ENCODE measurements at places on chromosomes 6 and 20.
A peak's percentile ranks its signal among the peaks of the same experiment; 100 is the strongest.

DNA sequence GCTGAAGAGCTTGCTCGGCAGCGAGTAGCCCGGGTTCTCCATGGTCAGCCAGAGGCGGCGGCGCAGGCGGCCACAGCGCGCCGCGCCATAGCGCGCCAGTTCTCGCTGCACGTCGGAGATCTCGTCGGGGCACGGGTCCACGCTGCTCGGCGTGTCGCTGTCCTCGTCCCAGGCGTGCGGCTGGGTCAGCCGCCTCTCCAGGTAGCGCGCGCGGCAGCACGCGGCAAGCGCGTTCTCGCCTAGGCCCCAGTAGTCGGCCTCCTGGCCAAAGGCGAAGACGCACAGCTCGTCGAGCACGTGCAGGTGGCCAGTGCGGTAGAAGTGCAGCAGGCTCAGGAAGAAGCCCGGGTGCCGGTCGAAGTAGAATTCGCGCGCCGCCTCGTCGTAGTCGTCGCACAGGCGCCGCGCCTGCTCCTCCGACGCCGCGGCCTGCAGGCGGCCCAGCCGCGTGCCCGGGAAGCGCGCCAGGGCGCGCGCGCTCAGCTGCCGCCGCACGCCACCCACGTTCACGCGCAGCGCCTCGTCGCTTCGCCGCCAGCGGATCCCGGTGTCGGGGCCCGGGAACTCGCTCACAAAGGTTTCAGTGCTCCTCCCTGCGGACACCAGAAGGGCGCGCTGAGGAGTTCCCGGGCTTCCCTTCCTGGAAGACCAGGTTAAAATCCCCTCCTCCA lies 2.7 kb downstream of the KCNS1 start:
- no peak for DNase-seq

DNA sequence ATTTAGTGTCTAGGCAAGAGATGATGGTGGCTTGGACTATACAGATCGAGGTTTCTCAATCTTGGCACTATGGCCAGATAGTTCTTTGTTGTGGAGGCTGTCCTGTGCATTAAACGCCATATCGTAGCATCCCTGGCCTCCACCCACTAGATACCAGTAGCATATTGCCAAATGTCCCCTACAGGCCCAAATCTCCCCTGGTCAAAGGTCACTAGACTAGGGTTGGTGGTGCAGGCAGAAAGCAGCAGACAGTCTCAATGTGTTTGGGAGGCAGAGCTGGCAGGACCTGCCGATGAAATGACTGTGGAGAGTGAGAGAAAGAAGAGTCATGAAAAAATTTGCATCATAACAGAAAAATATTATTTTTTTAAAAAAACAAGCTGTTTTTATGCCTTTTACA lies 63.0 kb downstream of the TRAM2 start:
- DNase-seq, result no peak

- no peak for DNase-seq
Observed at GRCh38 chr6:35668744-35669450, 19.8 kb downstream of the FKBP5 start.

- DNase-seq, result no peak
Observed at GRCh38 chr20:46702447-46703203, 6.8 kb upstream of the SLC2A10 start.

DNA sequence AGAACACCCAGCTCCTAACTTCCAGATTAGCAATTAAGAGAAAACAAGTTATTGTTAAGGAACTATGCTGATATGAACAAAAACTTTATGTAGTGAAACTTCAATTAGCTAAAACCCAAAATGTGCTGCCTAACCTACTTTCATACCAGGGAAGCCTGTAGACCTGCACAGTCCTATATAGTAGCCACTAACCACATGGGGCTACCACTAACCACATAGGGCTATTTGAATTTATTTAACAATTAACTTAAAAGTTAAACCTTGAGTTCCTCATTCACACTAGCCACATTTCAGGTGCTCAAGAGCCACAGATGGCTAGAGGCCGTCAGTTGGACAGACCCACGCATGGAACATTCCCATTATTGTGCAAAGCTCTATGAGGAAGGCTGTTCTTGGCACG lies 72.4 kb upstream of the LAMP5 start:
- DNase-seq, result no peak

GRCh38 chr6:119310486-119311036 lies 39.0 kb downstream of the MAN1A1 start:
- peak; percentile 40 for DNase-seq

DNA sequence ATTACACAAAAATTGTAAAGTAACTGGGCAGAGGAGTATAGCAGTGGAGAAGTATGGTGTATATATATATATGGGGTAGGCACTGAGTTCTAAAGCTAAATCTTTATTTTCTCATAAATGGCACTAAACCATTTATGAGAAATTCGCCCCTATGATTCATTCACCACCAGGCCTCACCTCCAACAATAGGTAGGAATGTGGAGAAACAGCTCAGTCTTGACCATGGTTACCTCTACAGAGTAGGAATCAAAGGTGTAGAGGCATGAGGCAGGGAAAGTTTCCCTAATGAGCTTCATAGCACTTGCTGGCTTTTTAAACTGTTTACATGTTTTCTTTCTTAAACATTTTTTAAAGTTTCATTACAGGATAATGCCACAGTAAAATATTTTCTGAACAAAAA lies 36.9 kb upstream of the SUMO4 start:
- DNase-seq, result no peak

- DNase-seq, result no peak
Observed at GRCh38 chr20:29300579-29301551, 1956.6 kb upstream of the DEFB115 start.

GRCh38 chr20:400454-401275 lies 7.4 kb upstream of the RBCK1 start:
- DNase-seq, result peak; percentile 29

- DNase-seq, result no peak
Observed at GRCh38 chr6:109701221-109701620, 10.1 kb downstream of the FIG4 start.

DNA sequence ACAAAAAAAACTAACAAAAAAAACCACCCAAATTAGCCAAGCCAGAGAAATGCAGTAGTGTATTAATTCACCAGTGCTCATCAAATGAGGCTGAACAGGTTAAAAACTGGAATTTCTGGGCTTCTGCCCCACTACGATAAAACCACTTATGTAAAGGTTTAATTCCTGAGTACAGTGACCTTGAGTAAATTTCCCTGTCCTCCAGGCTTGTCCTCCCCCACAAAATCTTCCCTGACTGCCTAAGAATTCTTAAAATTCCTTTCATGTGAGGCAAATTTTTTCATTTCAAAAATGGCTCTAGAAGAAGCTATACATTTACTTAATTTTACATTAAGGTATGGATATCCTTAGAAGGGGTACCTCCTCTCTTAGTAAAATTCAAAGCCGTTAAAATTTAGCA lies 80.1 kb upstream of the ID4 start:
- DNase-seq, result no peak

DNA sequence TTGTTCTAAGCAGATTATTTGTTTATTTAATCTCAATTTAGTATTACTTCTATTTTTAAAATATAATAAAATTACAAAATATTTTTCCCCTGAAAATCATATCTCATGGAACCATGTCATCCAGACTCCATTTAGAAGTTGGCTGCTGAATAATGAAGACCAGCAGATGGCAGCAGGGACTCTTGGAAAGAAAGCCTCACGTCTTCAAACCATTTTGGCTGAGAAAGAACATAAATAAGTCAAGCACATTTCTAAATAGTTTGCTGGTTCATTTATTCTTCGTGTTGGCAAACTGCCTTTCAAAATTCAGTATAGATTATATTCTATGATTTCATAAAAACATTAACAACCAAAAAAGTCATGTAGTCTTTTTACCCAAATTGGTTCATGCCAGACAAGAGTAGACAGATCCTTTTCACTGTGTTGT lies 71.7 kb downstream of the RCAN2 start:
- DNase-seq, result peak; percentile 88

- no peak for DNase-seq
Observed at GRCh38 chr6:2806644-2807043, 35.0 kb downstream of the SERPINB1 start.

GRCh38 chr6:13760307-13761304 lies 49.0 kb upstream of the RANBP9 start:
- no peak for DNase-seq

- DNase-seq, result no peak
Observed at GRCh38 chr6:87908978-87909811, 138.4 kb upstream of the SPACA1 start.

- DNase-seq, result no peak
Observed at GRCh38 chr6:90462102-90462501, 124.8 kb downstream of the MAP3K7 start.

DNA sequence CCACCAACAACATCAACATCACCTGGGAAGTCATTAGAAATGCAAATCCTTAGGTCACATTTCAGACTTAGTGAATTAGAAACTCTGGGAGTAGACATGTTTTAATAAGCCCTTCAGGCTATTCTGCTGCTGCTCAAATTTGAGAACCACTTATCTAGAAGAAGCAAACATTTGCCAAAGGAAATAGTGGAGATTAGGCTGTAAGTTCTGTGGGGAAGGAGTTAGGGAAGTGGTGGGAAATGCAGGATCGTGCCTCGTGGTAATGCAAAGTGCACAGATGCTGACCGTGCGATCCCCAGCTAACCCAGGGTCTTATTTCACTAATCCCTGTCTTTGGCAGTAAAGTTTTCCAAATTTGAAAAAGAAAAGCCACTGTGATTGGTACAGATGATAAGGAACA lies 328.5 kb downstream of the EPM2A start:
- DNase-seq, result no peak

DNA sequence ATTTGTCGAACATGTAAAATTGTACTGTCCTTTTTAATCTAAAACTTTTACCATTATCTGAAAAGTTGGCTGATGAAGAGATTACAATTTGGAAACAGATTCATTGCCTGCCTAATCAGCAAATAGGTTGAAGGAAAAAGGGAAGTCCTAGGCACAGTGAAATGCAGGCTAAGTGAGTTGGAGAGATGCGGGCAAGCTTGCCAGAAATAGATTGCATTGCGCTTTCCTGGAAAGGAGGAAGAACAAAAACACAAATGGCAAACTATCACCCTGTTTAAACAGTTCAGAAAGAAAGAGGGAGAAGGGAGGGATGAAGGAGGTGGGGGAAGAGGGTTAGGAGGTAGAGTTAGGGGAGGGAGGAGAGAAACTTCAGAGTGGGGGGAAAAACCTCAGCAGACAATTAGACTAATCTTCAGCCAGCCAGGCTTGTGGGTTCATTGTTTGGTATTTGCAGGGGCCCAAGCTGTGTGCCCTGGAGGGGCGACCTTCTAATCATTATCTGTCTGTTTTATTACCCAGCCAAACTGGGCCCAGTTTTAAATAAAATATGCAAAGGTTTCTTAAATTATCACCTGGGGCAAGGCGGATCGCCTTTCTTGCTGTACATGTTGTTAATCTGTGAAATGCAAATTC lies 465.2 kb downstream of the TFAP2B start:
- peak; percentile 55 for DNase-seq

GRCh38 chr20:44615169-44615791 lies 32.9 kb downstream of the PKIG start:
- DNase-seq, result no peak

DNA sequence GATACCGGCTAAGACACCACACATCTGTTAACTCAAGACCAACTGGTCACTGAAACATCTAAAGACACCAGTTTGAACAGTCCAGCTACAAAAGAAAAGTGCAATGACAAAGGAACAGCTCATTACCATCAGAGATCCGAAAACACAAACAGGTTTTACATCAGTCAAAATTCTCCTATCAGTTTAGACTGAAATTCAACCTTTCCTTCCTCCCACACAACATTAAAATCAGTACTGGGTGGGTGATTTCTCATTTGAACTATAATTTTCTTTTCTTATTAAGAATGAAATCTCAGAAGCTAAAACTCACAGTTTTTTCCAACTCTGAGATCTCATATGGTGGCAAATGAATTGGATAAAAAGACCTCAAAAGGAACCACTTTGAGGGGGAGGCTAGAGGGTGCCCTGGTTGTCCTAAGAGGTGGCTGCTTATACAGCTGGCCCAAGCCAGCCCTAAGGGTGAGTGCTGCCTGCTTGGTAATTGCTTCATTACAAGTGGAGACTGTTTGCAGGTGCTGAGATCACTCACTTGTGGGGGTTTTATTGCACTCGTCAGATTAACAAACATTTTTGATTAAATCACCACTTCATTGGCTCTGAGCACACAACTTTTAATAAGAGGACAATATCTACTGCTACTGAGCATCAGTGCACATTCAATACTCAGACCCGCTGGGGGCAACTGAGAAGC lies 4.3 kb downstream of the CCDC167 start:
- DNase-seq, result no peak

- no peak for DNase-seq
Observed at GRCh38 chr6:144607998-144608735, 323.0 kb downstream of the UTRN start.

- DNase-seq, result no peak
Observed at GRCh38 chr6:167566711-167567141, 241.8 kb downstream of the TTLL2 start.

- no peak for DNase-seq
Observed at GRCh38 chr20:37759761-37760209, 66.0 kb downstream of the CTNNBL1 start.

GRCh38 chr6:116629563-116629981 lies 13.3 kb downstream of the RSPH4A start:
- DNase-seq, result no peak

DNA sequence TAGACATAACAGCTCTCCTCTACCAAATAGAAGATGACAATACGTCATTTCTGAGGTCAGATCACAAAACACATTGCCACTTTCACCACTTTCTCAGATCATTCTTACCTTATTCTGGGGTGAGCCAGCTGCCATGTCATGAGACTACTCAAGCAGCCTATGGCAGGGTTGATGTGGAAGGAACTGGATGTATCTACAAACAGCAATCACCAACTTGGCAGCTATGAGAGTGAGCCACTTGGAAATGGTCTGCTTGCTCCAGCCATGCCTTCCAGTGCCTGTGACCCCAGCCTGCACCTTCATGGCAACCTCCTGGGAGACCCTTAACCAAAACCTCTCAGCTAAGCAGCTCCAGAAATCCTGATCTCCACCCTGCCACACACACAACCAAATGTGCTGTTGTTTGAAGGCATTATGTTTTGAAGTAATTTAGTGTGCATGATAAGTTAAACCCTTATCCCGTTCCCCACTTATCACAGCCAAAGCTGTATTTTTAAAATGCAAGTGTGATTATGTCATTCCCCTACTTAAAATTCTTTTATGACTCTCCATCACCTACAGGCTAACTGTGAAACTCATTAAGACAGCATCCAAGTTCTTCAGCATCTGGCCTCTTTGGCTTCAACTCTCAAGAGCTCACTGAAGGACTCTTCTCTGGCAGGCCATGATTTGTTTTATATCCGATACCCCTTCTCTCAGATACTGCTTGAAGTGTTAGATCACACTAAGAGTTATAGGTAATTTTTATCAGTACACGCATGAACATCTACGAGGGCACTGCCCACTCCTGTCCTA lies 150.6 kb downstream of the LY86 start:
- DNase-seq, result no peak

DNA sequence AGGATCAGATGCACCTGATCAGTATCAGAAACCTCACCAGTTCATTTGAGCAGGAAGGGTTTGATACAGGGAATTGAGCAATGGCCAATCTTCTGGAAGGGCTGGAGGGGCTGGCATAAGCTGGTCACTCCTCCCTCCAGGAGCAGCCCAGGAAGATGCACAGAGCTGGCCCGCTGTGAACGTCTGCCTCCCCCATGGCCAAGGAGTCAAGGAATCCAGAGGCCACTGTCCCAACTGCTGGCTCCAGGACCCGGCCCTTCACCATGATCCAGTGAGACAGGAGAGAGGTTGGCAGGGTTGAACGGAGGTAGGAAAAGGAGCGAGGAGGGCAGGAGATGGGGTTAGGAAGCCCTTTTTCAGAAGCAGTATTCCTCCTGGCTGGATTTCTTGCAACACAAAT lies 113.9 kb upstream of the CST7 start:
- no peak for DNase-seq

GRCh38 chr6:161233986-161234661 lies 39.7 kb downstream of the AGPAT4 start:
- DNase-seq, result peak; percentile 71
